ENCODE measurements at places on chromosomes 1 and 21.

DNA sequence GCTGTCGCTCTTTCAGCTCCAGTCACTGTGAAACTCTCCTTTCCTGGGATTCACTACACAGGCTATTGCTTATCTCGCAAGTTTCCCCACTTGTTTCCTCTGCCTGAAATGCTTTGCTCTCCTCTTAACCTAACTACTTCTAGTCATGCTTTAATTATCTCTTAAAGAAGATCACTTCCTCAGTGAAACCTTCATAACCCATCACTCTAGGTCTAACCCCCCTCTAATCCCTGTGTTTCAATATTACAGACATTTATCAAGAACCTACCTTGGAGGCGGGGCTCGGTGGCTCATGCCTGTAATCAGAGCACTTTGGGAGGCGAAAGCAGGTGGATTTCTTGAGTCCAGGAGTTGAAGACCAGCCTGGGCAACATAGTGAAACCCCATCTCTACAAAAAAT, 16.7 kb upstream of the ZNF644 start:
- DNase-seq: no peak

DNA sequence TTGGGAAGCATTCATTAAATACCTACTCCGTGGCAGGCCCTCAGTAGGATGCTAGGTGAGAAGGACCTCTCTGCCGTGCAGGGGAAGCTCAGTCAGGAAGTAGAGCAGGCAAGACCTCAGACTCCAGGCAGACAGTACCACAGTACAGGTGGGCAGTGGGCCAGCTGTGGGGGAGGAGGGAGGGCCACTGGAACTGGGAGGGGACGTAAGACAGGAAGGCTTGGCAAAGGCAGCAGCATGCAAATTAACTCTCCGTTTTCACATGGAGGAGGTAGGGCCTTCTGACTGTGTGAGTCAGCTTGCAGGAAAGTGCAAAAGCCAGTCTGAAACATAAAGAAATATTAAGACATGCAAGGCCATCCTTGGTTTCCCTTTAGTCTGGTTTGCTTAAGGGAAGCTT, 157.7 kb downstream of the TRIM33 start:
- DNase-seq: peak; percentile 44

- no peak for DNase-seq
These were observed 538.5 kb downstream of the KIF26B start for GRCh38 chr1:245693116-245693793.

GRCh38 chr1:153400244-153400643, 9.4 kb upstream of the S100A8 start:
- no peak for DNase-seq

DNA sequence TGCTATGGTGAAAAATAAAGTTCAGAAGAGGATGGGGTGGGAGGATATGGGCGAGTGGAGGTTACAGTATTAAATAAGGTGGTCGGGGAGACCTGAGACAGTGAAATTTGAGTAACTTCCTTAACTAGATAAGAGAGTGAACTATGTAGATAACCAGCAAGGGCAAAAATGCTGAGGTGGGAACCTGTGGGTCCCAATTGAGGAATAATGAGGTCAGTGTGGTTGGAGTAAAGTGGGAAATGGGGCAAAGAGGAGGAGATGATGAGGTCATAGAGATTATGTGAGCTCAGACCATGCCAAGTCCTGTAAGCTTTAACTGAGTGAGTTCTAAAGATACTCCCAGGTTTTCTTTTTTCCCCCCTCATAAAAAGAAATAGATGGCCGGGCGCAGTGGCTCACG, 614.6 kb upstream of the PLXNA2 start:
- DNase-seq: no peak

GRCh38 chr1:14822493-14822892, 224.0 kb downstream of the KAZN start:
- no peak for DNase-seq

DNA sequence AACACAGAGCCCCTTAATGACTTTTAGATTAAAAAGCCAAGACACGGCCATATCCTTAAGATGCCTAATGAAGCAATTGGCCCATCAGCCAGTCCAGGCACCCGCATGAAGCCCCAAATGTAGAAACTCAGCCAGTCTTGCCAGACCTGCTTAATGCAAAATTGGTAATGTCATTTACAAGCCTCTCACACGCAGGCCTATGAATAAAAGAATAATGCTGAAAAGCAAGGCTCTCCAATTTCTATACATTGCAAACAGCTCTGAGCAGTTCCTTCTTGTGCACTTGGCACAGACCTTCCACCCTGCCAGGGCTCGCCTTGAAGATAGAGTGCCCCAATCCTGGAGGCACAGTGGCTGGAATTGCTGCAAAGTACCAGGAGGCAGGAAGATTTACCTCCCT, 498.9 kb downstream of the NPHP4 start:
- no peak for DNase-seq

DNA sequence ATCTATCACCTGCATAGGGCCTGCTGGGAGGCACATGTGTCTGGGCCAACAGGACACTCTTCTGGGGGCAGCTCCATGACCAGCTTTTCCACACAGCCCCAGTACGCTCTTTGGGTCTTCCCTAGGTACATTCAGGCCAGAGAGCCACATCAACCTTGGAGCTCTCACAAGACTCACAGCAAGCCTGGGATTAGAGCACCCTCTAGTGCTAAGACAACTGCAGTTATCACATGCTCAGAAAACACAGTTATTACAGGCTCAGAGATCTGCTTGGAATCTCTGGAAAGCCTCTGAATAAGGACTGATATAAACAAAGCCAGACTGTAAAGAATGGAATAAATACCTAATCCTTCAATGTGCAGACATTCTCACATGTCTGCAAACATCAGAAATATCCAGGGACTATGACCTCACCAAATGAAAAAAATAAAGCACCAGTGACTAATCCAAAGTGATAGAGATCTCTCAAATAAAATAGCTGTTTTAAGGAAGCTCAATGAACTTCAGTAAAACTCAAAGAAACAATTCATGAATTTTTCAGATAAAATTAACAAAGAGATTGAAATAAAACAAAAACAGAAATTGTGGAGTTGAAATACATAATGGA, 563.9 kb upstream of the NR5A2 start:
- DNase-seq: peak; percentile 9

- no peak for DNase-seq
These were observed 7.7 kb upstream of the SLC26A9 start for GRCh38 chr1:205950826-205951549.

Data from eye (tissue), 1 donor.